Stimulated activated CD8-positive, alpha-beta memory T cell treated with anti-CD3 and anti-CD28 coated beads, Interleukin-4, amount 100 ng/mL, for 4 hours (primary cell): ENCODE measurements at places on chromosomes 2 and 18.

DNA sequence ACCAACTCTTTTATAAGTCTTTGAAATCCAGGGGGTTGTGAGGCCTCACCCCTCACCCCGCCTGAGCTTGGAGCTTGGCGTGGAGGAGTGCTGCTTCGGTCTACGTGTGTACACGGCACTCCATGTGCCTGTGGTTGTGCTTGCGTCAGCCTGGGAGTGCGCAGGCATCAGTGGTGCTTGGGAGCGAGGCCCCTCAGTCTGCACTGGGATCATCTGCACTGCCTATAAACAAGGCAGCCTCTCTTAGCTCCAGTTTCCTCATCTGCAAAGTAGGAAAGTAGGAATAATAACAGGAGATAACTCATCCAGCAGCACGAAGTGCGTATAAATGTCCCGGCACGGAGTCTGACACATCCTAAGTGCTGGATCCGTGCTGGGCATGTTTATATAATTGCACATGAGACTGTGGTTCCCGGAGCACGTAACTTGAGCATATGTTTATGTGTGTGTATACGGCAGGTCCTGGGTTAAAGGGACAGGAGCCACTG, 1.2 kb downstream of the GYPC start:
- DNase-seq: no peak

DNA sequence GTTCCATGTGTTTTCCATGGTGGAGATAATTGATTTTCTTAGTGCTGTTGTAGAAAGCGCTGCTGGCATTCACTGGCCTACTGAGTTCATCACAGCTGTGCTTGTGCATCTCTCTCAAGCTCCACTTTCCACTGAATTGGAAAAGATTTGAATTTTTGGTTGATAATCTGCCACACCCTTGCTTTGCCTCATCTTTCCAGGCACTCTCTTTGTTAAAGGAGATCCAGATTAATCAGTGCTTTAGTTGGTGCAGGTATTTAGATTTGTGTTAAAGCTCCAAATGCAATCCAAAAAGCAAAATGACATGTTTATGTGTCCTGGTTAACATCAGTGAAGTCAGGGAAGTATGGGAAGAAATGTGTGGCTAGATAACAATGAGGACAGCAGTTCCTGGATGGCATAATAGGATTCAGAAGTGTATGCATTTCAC, 2.7 kb upstream of the COL3A1 start:
- no peak for DNase-seq

DNA sequence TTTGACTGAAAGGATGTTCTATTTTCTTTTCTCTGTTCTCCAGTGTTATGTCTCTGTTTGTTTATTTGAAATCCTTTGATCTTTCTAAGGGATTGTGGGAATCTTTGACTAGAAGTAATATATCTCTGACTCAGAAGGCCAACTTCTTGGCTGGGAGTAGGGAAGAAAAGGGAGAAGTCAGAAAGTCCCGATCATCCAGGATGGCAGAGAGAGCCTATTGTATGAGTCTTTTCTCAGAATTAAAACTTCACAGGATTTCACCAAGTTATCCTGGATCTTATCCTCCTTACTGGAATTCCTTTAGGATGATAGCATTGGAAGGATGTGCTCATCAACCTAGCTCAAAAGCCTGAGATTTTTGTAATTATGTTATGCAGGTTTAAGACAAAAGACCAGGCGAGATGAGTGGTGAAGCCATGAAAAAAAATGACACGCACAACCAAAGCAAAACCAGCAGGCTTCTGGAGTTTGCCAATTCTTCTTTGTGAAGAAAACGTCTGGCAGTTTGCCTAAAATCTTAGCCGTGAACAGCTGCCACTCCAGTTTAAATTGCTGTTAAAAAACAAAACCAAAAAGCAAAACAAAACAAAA, 383.6 kb upstream of the SMIM21 start:
- no peak for DNase-seq

DNA sequence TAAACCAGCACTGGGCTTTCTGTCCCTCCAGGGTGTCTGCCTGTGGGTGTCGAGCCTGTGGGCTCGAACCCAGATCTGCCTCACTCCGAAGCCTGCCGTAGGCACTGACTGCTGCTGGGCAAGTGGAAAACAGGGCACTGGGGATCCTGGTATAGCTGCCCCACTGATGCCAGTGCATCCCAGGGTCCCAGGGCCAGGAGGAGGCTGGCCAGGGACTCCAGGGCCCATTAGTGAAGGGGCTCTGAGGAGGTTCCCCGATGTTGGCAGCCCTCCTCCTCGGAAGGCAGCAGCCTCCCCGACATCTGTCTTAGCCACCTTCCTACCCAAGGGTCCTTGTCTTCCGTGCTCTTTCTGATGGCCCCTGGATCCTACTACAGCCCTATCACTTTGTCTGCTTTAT, 96.1 kb downstream of the RTN4 start:
- no peak for DNase-seq

GRCh38 chr2:96798733-96799622, 17.1 kb upstream of the CNNM3 start:
- no peak for DNase-seq

DNA sequence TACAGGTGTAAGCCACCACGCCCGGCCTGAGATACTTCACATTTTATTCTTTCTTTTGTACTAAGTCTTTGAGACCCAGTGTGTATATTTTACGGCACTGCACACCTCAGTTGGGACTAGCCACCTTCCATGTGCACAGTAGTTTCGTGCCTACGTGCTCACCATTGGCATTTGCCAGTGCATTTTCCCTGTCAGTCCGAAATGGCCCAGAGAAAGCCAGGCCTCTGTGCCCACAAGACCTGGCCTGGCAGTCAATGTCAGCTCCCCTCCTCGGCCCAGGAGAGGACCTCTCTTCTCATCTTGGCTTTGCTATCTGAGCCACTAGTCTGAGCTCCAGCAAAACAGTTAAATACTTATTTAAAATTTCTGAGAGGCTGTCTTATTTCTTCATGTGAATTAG, 147.8 kb upstream of the KLHL29 start:
- no peak for DNase-seq

DNA sequence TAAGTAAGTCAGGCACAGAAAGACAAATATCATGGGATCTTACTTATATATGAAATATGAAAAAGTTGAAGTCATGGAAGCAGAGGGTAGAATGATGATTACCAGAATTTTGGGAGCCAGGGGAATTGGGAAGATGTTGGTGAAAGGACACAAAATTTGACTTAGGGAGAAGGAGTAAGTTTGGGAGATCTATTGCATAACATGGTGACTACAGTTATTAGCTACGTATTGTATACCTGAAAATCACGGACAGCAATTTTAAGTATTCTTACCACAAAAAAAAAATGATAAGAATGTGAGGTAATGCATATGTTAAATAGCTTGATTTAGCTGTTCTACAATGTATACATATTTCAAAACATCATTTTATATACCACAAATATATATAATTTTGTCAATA, 94.2 kb upstream of the COL5A2 start:
- DNase-seq: no peak

DNA sequence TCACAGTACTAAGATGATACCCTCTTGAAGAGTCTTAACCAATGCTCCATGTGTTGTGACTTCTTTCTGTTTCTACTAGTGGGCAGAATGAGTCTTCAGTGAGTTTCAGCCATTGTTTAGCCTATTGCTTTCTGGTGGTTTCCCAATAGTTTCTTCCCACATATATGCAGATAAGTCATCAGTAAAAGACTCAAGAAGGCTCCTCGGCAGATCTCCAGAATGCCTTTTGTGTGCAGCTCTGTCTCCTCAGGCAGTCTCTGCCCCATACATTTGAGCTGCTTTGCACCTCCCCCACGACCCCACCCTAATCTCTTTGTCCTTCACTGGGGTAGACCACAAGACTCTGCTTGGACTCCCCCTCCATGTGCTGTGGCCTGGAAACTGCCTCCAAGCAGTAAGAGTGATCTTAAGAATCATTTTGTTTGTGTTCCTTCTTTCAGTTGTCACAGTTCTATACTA, 71.6 kb upstream of the CHRNA1 start:
- DNase-seq: no peak

DNA sequence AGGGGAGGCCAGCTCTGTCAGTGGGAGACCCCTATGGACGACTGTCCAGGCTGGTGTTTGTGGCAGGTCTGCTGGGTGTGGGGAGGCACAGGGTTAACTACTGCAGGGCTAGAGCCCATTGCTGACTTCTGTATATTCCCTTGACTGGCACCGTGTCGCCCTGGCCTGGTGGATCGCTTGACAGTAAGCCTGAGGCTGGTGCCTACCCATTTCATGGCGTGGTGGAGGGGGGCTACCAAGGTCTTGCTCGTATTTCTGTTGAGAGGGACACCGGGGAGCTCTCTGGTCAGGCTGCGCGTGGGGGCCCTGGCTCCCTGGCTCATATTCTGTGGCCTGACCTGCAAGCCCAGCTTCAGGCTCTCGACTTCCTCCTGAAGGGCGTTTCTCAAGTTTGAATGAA, 119.7 kb downstream of the ACOXL start:
- DNase-seq: no peak

- DNase-seq: no peak
Observed at GRCh38 chr2:109171444-109172334, 42.7 kb downstream of the SH3RF3 start.

DNA sequence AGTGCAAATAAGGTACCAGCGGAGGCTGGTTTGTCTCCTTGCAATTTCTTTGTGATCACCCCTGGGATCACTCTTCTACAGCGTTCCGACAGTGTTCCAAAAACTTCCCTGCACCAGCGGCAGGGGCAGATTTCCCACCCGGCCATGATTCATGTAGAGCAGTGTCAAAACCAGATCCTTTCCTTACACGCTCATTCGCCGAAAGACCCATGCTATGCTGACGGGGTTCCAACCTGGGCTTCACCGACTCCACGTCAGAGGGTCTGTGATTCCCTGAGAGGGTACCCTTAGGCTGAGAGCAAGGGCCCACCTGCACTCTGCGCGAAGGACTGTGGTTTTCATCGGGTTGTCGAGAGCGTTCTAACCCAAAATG, 423 bp upstream of the TTC27 start:
- no peak for DNase-seq

GRCh38 chr2:162219426-162219825, 23.8 kb downstream of the FAP start:
- DNase-seq: no peak

GRCh38 chr2:111049792-111050640, 70.7 kb upstream of the BCL2L11 start:
- DNase-seq: no peak

DNA sequence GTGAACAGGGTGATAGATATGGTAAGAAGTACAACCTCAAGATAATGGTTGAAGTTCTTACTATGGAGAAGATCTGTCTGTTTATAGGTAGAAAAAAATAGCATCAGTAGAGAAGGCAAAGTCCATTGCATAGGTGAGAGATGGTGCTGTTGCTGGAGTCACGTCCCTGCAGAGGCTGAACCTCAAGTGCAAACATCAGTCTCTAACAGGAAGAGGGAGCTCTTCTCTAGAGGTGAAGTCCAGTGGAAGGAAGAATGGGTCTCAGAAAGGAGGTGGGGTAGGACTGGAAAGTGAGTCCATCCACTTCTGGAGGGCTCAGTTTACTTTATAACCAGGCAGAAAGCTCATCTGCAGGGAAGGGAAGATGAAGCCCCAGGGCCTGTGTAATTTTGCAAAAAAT, 337.7 kb downstream of the MEIS1 start:
- DNase-seq: no peak

GRCh38 chr18:67783196-67783946, 266.9 kb upstream of the DSEL start:
- no peak for DNase-seq

DNA sequence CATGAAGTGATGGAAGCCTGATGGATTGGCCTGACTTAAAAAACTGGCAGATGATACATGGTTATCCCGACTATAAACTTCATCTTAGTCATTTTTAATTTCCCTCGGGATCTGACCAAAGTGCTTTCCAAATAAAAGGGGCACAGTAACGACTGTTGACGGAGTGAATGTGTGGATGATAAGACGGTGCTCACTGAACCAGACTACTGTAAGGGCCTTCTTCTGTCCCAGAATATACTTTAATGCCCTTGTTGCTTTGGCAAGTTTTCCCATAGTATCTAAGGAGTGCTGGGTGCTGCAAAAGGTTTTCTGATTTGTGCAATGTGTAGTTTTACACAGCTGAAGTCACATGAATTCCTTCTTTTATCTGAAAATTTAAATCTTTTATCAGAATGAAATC, 373.5 kb downstream of the DSEL start:
- DNase-seq: no peak

GRCh38 chr2:153311432-153311831, 167.1 kb downstream of the RPRM start:
- no peak for DNase-seq

- DNase-seq: no peak
Observed at GRCh38 chr18:39414009-39414700, 1848.6 kb upstream of the CELF4 start.

GRCh38 chr2:233039846-233040530, 7.5 kb downstream of the NEU2 start:
- DNase-seq: no peak

GRCh38 chr2:231393149-231394131, 2.1 kb upstream of the B3GNT7 start:
- no peak for DNase-seq

- DNase-seq: no peak
Observed at GRCh38 chr2:159891917-159892730, 94.1 kb upstream of the CD302 start.

DNA sequence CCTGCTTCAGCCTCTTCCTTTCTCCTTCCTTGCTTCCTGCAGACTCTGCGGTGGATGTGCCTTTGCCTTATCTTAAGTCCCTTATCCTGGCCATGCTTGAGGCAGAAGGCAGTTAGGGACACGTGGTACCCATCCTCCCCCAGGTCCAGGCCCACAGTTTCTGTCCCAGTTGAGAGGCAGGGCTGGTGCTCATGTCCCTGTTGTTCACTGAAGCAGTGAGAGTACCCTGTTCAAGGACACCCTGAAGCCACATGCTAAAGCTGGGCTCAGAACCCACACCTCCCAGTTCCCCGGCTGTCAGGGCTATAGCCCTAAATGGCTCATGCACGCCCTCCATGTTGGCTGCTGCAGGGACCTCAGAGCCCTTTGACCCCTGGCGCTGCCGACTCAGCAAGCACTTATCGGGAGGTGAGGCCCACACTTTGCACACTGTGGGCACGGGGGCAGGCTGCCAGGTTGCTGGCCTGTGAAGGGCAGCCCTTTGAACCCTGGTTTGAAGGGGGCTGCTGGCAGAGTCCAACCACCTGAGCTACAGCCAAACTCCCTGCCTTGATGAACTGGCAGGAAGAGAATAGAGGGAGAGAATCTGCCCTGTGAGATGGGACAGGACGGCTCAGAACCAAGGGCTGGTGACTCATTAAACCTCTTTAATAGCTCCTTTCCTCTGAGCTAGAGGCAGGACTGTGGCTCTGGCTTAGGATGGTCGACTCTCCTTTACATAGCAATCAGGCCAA, 6.3 kb downstream of the KHK start:
- no peak for DNase-seq

DNA sequence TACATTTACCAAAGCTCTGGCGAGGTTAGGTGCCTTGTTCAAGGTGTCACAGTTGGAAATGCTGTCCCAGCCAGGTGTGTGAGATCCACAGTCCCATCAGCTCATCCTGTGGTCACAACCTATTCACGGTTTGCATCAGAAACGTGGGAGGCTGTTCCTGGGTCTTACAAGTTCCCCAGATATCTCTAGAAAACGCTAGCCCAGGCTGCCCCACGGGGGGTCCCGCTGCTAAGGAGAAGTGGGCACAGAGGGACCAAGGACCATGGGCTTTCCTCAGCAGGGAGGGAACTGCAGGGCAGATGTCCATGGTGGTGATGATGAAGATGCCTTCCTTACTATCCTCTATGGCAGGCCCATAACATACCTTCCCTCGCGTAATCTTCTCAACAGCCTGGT, 649 bp downstream of the FECH start:
- DNase-seq: no peak
